ENCODE measurements at places on chromosomes 6 and 20.

DNA sequence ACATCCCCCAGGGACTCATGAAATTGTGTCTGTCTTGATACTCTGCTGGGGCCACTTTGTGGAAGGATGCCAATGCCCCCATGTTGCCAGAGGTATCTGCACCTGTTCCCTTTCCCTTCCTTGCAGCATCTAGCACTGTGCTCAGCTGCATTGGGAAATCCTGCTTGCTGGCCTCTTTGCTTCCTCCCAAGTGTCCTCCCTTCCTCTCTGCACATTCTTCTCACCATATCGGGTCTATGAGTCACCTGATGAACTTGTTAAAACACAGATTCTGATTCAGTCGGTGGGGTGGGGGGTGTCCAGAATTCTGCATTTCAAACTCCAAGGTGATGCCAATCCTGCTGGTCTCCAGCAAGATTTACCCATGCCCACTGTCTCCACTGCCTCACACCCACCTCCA is 467.8 kb downstream of the PTPRT start:
- no peak for DNase-seq

GRCh38 chr20:47256668-47257236 is 99.7 kb downstream of the ZMYND8 start:
- DNase-seq: no peak

- DNase-seq: no peak
Observed at GRCh38 chr6:26629359-26629758, 30.2 kb downstream of the ZNF322 start.

GRCh38 chr20:528923-529604 is 14.5 kb downstream of the CSNK2A1 start:
- DNase-seq: no peak

GRCh38 chr6:162074641-162075275 is 652.8 kb downstream of the PRKN start:
- DNase-seq: no peak

DNA sequence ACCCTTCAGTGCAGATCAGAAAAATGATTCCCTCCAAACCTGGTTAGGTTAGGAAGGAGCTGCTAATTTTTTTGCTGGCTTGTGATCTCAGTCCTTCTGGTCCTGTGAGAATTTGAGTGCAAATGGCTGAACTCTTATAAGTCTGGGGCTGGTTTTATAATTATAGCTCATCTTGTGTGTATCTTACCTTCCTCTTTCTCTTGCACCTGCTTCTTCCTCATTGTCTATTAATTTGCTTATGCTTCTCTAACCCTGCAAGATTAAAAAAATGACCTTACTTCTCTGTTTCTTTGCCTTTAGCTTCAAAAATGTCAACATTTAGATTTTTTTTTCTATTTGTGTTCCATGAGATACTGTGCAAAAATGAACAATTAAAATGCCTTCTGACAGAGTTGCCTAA is 576.2 kb downstream of the DHX35 start:
- DNase-seq: no peak

Data from activated naive CD4-positive, alpha-beta T cell (primary cell).